ENCODE measurements at places on chromosomes 6 and 20.
A peak's percentile ranks its signal among the peaks of the same experiment; 100 is the strongest.

DNA sequence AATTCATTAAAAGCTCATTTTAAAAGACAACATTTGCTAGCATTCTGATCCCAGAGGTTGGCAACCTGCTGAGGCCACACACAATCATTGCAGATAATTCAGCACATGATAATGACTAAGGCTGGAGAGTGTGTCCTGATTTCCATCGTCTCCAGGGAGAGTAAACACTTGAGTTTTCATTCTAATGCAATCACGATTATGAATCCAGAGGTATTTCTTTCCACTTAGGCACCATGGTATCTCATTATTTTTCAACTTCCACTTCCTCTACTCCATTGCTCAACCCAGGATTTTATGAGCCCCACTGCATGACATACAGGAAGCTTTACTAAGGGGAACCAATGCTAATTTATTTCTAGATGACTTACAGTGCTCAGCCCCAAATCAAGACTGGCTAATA is 273.8 kb upstream of the AGPAT4 start:
- DNase-seq: peak; percentile 2

DNA sequence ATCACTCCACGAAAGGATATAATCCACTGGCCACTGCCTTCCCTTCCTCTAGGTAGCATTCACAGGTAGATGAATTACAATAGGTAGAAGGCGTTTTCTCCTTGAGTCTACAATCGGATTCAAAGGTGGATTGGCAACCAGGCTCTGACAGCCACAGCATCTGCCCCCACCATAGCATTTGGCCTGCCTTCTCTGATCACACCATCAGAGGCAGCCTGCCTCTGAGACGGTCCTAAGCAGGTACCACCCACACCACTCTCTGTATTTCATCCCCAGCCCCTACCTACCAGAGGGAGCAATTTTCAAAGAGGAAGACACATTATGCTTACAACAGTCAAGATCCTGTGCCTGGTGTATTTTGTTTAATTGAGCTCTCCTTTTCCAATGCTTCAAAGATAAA is 210.5 kb upstream of the SPTLC3 start:
- no peak for DNase-seq

- no peak for DNase-seq
These were observed 45.2 kb downstream of the BACH2 start for GRCh38 chr6:90251295-90251992.

- no peak for DNase-seq
These were observed 42.2 kb downstream of the VSTM2L start for GRCh38 chr20:37945091-37945547.

- DNase-seq: no peak
These were observed 9.7 kb upstream of the ZNF334 start for GRCh38 chr20:46523108-46523507.

GRCh38 chr6:5553767-5554166 is 292.5 kb downstream of the FARS2 start:
- no peak for DNase-seq

Measured in ELR (cell line).